ENCODE measurements at places on chromosomes 13 and 19.

- DNase-seq = no peak
These were observed 5.1 kb downstream of the ZNF599 start for GRCh38 chr19:34767951-34768350.

GRCh38 chr13:33349288-33349985 is 63.9 kb upstream of the STARD13 start:
- no peak for DNase-seq

DNA sequence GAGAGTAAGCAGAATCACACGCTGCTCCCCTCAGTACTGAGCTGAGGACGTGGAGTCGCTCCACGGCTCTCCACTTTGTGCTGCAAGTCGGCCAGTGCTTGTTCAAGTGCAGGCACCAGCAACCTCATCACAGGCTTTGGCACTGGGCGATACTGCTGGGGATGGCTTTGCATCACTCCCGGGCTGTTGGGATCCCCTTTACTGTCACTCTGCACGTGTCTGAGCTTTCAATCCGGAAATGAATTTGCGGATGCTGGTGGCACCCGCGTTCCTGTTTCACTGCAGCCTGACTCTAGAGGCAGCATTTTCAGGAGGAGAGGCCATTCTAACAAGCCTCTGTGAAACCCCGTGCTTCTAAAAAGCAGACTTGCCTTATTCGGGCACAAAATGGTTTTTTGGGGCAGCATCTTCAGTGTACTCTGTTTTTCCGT is 19.1 kb downstream of the SMARCA4 start:
- no peak for DNase-seq

- no peak for DNase-seq
These were observed 95.9 kb downstream of the RFC3 start for GRCh38 chr13:33913829-33914228.

GRCh38 chr13:85575110-85575509 is 224.1 kb downstream of the SLITRK6 start:
- DNase-seq = no peak

DNA sequence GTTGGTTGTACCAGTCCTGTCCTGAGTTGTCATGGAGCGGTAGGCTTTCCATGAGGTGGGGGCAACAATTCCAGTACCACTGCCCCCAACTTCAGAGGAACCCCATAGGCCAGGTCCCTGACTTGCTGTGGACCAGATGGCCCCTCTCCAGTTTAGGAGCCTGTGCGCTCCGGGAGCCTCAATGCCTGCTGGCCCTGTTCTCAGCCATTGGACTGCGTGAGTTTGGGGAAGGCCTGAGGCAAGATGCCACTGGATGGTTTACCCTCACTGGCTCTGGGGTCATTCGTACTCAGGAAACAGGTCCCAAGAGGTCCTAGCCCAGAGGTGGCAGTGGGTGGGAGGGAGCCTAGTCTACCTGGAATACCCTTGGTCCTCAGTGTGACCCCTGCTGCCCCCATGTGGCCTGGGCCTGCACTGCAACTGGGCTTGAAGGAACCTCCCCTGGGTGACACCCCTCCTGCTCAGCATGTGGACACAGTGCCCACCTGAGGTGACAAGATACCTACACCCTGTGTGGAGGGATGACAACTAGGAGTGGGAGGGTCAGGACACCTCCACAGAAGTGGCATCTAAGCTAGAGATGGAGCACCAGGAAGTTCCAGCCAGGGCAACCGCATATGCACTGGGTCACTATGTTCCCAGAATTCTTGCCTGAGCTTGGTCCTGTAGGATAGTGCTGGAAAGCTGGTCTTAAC is 6.0 kb upstream of the PRR19 start:
- DNase-seq = peak; percentile 80

DNA sequence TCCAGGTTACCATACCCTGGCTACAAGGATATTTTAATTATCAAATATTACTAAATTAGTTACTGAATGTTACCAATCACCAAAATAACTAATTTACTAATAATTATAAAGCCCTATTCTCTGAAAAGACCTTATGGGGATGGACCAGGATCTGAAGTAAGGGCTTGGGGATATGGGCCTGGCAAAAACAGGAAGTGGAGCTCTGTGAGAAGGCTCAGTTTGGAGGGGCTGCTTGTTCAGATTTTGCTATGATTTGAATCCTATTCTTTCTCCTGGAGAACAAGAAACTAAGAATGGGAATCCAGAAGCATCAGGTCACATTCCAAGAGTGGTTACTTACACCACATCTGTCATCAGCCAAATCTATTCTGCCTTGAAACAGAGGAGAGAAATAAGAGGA is 148.1 kb downstream of the DNAJC15 start:
- DNase-seq = no peak

GRCh38 chr13:39879286-39880035 is 224.0 kb downstream of the COG6 start:
- no peak for DNase-seq

DNA sequence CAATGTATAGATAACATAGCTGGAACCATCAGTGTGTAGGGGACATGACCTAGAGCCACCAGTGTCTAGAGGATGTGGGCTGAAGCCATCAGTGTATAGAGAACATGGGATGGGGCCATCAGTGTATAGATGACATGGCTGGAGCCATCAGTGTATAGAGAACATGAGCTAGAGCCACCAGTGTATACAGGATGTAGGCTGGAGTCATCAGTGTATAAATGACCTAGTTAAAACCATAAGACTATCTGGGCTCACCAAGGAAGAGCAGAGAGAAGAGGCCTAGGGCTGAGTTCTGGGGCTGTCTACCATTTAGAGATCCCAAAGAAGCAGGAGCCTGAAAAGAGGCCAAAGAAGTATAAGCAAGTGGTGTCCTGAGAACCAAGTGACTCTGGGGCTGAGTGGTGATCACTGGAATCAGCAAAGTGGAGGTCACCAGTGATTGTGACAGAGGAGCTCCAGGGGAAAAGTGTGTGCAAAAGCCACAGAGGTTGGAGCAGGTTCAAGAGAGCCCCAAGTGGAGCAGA is 41.0 kb downstream of the RFX2 start:
- DNase-seq = no peak

- DNase-seq = peak; percentile 16
These were observed 13.3 kb upstream of the LEUTX start for GRCh38 chr19:39765091-39766076.

- DNase-seq = no peak
These were observed 71.8 kb downstream of the TRPM4 start for GRCh38 chr19:49229416-49229815.

DNA sequence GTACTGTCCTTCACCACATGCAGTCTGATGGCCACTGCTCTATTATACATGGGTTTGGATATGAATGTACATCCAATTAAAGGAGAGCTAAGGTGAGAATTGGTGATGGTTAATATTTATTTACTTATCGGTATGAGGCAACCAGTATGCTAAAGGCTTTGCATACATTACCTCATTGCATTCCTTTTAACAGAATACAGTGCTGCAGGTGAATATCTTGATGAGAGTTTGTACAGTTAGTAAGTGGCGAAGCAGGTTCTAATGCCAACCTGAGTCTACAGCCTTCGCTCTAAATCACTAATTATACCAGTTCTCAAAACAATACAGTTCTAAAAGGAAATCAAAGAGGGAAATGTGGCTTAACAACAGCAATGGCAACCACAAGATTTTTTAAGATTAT is 284.1 kb downstream of the ITGBL1 start:
- no peak for DNase-seq
